Activated naive CD8-positive, alpha-beta T cell treated with anti-CD3 and anti-CD28 coated beads, Interleukin-2, amount 10 ng/mL, durations not matched to agents 7 days and 5 days (primary cell): ENCODE measurements at places on chromosomes 2 and 18. TPM values are rescaled to one million over a fixed set of nuclear protein-coding genes. Genes with fewer than 3 reads are reported as not detected.

DNA sequence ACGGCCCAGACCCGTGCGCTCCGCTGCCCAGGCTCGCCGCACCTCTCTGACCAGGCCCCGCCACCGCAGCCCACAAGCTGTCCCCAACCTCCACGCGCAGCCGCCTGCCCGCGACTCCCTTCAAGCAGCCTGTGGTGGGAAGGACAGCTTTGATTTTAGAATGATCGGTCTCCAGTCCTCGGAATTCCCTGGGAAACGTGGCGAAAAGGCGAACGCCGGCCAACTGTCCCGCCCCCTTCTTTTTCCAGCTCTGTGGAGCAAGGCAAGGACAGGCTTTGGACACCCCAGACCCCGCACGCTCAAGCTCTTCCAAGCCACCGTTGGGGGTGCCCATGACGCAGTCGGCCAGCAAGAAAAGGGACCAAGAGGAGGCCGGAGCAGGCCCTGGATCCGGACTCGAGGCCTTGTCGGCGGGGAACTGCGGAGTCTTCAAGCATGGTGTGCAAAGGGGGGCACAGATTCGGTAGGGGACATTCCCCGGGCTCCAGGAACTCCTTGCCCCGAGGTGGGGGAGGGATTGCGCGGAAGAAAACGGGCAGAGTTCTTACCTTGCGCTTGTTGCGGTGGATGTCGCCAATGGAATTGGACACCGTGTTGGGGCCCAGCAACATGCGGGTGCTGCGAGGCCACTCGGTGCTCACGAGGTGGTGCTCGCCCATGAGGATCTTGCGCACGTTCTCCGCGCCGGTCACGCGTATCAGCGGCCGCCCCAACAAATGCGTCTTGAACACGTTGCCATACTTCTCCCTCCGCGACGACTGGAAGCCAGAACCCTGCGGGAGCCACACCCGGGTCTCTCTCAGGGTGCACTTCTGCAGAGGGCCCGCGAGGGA lies 4.0 kb downstream of the CYP26B1 start:
- peak; percentile 34 for DNase-seq

DNA sequence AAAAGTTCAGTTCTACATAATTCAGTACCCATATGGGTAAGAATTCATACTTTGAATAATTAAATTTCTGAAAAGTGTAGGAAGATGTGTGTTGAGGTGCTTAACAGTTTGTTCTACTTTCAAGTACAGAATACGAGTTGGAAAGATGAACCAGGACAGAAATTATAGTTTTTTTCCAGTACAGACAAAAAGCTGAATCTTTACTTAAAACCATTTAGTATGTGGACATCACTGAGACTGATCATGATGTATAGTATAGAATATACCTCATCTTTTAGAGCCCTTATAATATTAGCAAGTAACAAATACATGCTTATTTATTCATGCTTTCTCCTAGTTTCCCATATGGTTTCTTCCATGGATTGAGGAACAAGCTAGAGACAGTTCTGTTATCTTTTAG lies 10.0 kb downstream of the DDX1 start:
- no peak for DNase-seq

DNA sequence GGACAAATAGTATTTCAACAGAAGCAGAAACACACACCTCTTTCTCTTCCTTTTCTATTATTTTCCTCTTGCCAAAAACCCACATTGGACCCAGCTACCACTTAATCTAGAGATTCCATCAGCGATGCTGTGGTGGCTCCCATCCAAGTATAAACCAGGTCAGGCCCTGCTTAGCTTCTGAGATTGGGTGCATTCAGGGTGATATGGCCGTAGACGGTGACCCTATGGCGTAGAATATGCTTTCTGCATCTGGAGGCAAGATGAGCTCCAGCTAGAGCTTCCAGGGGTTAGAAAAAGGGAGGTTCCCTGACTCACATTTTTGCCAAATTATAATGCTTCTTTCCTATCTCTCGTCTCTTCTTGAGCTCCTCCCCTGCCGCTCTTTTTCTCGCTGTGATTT lies 66.5 kb downstream of the TNP1 start:
- DNase-seq, result no peak

DNA sequence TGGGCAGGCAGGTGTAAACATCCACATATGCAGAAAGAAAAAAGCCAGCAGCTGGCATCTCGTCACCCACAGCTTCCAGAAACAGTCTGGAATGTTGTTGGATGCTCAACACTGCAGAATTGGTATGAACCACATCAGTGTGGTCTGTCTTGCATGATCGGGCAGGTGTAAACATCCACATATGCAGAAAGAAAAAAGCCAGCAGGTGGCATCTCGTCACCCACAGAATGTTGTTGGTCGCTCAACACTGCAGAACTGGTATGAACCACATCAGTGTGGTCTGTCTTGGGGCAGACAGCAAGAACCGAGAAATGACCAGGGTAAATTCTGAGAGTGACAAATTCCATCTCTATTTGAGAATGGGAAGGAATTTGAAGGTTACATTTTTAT lies 39.6 kb downstream of the DOCK10 start:
- DNase-seq, result no peak

DNA sequence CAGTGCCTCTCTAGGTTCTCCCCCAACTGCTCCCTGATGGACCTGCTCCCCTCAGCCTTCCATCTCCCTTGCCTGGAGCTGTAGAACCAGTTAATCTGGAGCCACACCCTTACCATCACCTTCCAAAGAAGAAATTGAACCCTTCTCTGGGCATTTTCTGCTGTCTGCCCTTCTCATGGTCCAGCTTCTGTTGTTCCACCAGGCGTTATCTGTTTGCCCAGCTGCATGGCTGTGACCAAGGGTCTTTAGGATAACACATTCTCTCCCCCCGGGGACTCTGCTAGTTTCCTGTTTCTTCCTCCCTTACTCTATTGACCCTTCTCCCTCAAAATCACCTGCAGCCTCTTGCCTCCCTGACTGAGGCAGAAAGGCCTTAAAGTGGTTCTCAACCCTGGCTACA lies 3.2 kb upstream of the ANKRD53 start:
- no peak for DNase-seq

CD302 gene
- total RNA-seq, result 0.47 TPM

- no peak for DNase-seq
Measured at GRCh38 chr2:236980961-236981360, 104.7 kb upstream of the COPS8 start.

DNA sequence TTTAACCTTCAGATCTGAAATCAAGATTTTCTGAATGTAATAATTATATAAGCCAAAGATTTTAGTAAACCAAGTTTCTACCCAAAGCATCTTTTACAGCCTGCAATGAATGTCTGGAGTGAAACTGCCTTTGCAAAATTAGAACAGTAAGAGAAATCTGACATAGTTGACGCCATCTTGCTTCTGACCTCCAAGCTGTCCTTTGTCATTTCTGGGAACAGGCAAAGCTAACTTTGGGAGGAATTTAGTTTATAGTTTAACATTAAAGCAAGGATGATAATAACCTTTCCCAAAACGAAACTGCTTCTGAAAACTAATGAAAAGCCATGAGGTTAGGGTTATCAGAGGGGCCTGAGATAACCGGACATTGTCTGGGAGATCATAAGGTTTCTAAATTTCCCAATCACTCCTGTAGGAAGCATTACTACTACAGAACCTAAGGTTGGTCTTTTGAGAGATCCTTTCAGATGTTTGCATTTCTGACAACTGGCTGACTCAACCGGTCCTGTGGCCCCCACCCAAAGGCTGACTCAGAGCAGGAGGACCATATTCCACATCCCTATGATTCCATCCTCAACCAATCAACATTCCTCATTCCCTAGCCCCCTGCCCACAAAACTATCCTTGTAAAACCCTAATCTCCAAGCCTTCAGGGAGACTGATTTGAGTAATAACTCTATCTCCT lies 124.5 kb downstream of the TMEM131 start:
- DNase-seq, result no peak
